Stimulated activated CD4-positive, alpha-beta T cell treated with anti-CD3 and anti-CD28 coated beads, Interleukin-2, amount 100 ng/mL, for 4 hours (primary cell): ENCODE measurements at places on chromosomes 4 and X.

GRCh38 chr4:136009258-136009832, 1522.9 kb downstream of the PCDH18 start:
- no peak for DNase-seq

GRCh38 chr4:173417833-173418232, 18.9 kb upstream of the SCRG1 start:
- DNase-seq: no peak

- DNase-seq: no peak
Observed at GRCh38 chrX:18010253-18010652, 149.2 kb upstream of the RAI2 start.

- no peak for DNase-seq
Observed at GRCh38 chr4:123599061-123599919, 202.7 kb downstream of the SPRY1 start.

- no peak for DNase-seq
Observed at GRCh38 chrX:11296051-11296450, 2.8 kb downstream of the AMELX start.

DNA sequence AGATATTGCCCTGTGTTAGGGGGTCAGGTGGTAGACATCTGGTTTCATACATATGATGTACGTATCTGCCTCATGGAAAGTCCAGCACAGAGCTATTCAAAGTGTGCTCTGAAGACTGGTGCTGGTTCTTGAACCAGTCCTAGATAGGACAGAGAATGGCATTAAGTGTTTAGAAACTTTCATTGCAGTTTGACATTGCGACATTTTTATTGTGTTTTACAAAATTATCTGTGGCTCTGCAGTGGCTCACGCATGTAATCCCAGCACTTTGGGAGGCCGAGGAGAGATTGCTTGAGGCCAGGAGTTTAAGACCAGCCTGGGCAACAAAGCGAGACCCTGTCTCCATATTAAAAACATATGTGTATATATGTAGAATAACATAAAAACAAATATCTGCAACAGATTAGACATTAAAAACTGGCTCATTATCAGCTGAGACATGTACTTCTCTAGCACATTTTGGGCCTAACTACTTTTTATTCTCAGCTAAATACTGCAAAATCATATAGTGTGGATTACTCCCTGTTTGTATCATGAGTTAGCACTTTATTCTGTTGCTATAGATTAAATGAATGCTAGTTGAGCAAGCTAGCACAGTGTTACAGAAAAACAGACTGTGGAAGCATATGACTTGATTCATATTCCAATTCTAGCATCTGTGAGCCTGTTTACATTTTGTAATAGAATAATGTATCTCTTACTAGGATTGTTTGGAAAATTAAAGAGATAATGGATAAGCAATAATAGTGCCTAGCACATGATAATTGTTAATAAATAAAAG, 57.1 kb downstream of the USP9X start:
- no peak for DNase-seq

GRCh38 chrX:134990801-134991481, at the start of gene SMIM10:
Gene SMIM10 (plus strand): TSS chrX:134990991. CDS start chrX:134991096, 105 bp downstream.
- no peak for DNase-seq

DNA sequence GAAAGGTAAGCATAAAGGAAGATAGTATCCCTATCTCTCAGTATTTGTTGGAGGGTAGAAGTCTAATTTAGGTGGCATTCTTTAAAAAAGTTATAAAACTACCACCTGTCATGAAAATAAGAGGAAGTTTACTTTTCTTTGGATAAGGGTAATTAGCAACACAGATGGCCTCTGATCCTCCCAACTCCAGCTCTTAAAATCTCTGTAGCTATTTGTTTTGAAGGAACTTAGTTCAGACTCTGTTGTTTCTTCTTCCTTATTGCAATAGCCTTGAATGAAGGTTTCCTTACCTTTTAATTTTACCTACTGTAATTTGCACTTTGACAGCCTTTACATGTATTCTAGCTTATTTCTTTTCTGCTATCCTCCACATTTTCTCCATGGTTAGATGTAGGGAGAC, 1261.3 kb downstream of the RAPGEF2 start:
- DNase-seq: no peak

DNA sequence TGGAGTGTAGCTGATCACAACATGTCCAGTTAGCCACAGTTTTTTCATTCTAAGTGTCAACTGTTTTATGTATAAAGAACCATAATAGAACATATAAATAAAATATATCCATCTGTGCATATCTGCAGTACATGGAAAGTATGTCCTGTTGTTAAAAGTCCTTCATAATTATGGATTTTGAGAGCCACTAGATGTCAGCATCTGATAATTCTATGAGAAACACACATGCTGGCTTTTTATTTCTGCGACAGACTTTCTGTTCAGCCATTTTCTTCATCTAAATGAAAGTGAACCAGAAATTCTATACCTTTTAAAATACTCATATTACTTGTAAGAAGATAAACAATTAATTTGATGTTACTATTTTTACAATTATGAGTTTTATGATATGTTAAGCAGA, 251.5 kb downstream of the GPM6A start:
- no peak for DNase-seq

DNA sequence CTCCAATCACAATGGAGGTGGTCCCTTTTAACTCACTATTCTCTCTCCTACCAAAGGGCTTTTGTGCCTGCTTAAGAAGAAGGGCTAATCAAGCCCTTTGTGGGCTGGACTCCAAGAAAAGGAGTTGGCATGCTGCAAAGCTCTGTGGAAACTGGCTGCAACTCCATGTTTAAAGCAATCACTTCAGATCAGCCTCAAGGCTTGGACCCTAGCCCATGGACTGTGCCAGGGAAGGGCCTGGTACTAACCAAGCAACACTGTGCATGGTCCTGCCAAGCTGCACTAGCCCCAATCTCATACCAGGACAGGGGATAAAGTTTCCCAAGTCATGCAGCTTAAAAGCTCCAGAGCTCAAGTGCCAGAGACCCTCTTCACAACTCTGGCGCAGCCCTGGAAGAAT, 86.7 kb downstream of the ATP8A1 start:
- no peak for DNase-seq
